T follicular helper cell (primary cell): ENCODE measurements at places on chromosomes 4 and X.

DNA sequence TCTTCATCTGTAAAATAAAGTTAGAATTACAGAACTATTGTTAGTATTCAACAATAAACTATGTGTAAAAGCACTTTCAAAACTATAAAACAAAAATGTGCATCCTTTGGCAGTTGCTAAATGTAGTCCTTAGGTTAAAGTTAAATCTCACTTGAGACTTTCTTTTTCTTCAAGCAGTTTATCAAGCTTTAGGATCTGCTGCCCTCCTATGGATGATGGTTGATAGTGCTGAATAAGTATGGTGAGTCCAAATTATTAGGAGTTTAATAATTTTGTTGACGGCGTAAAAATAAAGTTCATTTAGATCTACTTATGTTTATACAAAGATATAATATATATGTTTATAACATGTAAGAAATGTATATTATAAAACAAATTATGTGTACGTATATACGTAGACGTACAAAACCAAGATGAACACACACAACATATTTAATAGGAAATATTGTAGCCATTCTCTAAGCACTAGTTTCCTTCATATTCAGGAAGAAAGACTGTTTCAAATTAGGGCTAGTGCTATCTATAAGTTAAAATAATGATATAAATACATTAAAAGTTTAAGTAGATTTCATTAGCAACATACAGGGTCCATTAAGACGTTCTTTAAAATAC, 22.3 kb downstream of the UGT2A2 start:
- no peak for DNase-seq

- DNase-seq = no peak
Measured at GRCh38 chr4:87055311-87055710, 120.5 kb downstream of the AFF1 start.

DNA sequence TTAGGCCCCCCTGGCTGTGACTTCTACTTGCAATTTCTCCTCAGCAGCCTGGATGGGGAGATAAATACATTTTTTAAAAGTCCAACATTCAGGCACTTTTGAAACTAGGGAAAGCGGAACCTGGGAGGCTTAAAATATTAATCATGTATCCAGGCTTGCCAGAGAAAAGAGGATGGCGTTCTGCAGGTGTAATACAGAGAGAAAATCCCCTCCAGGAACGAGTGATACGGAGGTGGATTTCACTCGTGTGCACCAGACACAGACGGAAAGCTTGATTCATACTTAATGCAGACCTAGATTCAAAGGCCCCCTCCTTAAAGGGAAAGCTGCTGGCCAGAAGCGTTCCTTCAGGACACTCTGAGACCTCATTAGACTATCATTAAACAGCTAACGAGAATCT, 354.0 kb upstream of the BOD1L1 start:
- no peak for DNase-seq

- no peak for DNase-seq
Measured at GRCh38 chrX:8815460-8816065, 14.4 kb upstream of the FAM9A start.

DNA sequence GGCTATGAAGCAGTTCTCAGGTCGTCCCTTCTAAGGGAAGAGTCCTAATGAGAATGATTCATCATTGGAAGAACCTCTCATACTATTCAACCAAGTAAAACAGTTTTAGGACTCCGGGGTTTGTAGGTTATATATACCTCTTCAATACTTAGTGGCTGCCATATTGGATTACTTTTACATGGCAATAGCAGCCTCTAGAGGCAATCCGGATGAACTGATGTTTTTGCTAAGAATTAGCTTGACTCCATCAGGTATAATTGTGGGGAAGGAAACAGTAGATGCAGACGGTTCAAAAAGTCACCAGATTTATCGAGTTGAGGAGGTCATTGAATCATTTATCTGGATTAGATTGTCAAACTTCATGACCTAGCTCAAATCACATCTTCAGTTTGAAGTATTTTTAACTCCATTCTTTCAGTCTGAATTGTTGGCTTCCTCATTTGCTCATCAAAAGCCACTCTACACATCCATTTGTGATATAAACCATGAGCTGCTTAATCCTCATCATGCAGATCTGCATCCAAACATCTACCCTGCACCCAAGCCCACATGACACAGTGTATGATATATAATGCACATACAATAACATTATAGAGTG, 28.4 kb downstream of the GUCY1B1 start:
- no peak for DNase-seq

DNA sequence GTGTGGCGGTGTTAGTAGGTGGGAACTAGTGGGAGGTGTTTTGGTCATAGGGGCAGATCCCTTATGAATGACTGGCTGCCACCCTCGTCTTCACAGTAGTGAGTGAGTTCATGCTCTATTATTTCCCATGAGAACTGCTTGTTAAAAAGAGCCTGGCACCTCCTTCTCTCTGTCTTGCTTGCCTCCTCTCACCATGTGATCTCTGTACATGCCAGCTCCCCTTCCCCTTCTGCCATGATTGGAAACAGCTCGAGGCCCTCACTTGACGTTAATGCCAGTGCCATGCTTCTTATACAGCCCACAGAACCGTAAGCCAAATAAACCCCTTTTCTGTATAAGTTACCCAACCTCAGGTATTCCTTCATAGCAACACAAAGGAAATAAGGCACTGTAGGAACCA, 21.7 kb downstream of the PNMA6F start:
- DNase-seq = no peak

DNA sequence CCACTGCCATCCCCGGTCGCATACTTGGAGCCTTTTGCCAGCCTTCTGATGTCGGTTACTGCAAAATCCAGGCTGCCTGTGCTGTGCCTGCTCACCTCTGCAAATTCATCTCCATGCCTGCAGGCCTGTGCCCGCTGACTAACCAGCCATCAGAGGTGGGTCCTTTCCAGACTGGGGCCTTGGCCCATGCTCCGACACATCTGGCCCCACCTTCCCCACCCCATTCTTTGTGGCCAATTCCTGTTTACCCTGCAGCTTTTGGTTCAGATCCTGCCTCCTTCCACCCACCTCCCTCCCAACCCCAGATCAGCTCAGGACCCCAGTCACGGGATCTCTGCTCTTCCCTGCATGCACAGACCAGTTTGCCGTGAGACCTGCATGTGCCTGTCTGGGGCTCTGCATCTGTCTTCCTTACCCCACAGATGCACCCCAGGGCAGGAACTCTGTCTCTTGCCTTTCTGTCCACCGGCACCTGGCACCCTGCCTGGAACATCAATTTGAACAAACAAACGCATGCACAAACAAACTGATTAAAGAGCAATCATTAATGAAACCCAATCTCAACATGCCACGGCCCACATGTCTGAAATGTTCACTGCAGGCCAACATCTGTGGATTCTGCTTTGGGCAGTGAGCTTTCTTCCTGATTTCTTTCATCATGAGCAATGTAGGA, 112.8 kb upstream of the PSAPL1 start:
- no peak for DNase-seq

DNA sequence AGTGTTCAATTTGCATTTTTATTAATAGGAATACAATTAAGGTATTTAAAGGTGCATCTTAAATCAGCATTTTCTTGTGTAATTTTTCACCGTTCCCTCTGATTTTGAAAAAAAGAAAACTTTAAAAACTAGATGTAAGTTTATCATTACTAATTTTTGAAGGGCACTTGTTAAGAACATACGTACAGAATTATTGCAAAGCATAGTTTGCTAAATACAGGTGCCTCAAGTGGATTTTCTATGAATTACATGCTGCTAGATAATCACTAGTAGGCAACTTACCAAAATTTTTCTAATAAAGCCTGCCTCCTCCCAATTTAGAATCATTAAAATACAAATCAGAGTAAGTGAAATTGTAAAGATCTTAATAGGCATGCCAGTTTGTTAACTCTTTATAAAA, 8.5 kb downstream of the CNKSR2 start:
- no peak for DNase-seq

GRCh38 chrX:37047776-37048175, 39.6 kb downstream of the FAM47C start:
- DNase-seq = no peak

DNA sequence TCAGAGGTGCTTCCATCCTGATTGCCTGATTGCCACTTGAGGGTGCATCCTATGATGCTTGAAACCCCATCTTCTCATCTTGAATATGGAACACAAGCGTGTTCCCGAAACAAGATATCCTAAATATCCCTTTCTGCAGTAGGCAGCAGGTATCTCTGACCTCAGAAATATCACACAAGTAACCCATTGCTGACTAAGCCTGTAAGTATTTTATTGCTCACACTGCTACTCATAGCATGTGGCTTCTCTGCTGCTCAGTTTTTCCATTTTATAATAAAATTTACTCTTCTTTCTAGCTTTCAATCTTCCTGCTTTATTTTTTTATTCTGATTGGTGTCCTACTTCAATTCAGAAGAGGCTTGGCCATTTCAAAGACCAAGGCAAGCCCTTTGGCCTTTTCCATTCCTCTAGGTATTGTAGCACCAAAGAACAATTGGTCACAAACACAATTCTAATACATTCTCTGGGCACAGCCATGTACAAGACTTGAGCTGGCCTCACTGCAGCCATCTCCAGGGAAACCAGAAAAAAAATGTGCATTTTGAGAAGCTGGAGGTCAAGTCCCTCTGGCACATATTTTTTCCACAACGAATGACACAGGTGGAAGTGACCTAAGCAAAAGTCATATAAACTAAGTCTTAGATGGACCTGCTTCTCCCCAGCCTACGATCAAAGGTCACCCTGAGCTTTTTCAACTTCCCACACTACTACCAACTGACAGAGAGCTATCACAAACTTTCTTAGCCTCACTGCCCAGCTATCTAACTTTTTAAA, 107.0 kb downstream of the OR13H1 start:
- no peak for DNase-seq

DNA sequence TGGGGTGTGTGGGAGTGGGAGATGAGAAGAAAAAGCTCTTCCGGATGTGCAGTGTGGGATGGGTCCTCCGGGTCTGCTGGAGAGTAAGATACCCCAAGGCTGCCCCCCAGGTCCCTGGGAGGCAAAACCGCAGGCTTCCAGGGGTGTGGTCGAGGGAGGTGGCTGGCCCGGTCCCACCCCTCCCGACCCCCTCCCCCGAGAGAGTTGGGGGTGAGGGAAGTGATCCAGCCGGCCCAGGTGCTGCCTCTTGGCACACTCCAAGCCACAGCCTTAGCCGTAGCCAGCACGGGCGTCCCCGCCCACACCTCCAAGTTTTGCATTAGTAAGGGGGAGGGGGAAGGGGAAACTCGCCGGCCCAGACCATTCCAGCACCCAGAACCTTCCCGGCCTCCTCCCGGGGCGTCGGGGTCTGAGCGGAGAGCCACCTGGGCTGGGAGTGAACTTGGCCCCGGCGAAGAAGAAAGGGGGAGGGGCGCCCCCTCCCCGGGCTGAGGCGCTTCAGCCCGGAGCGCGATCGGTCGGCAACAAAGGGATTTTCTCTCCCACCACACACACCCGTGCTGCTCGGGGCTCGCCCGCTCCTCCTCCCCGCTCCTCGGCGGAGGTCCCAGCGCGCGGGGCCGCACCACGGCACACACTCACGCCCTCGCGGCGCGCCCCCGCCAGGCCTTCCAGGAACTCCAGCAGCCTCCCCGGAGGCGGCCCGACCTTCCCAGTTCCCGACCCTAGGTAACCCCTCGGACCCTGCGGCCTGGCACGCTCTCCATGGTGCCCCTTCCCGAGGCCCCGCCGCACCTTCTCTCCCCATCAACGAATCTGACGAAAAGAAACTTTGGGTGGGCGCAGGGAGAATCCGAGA, 14.4 kb downstream of the BCOR start:
- no peak for DNase-seq

DNA sequence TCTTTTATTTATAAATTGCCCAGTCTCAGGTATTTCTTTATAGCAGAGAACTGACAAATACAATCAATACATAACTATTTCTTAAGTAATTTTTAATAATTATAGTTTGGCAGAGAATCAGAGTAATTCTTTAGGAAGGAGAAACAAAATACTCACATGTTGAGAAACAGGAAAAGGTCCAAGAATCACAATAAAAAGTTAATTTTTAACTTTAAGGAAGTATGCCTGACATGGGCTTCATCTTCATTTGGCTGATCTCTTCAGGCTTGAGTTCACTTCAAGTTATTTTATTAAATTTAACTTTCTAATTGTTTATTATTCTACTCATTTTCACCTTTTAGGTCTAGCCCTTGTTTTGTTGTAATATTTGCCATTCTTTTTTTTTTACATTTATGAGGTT, 36.1 kb upstream of the RNF150 start:
- DNase-seq = no peak

GRCh38 chrX:100358766-100359165, 51.3 kb downstream of the PCDH19 start:
- DNase-seq = no peak

DNA sequence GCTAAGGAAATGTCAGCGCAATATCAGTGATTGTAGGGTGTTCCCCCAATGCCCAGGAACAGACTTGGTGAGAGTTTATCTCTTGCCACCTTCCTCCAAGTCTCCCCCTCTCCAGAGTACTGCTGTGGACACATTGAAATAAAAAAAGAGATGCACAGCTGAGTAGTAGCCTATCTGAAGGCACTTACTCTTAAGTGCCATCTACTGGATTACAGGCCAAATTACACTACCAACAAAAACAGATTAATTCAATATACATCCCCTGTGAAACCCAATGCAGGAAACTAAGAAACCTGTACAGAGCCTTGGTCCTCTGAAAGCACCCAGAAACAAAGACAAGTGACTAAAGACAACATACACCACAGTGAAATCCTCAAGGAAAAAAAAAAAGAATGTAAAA, 460.3 kb downstream of the ZIC3 start:
- DNase-seq = no peak

- no peak for DNase-seq
Measured at GRCh38 chrX:137915466-137915865, 349.5 kb downstream of the ZIC3 start.

DNA sequence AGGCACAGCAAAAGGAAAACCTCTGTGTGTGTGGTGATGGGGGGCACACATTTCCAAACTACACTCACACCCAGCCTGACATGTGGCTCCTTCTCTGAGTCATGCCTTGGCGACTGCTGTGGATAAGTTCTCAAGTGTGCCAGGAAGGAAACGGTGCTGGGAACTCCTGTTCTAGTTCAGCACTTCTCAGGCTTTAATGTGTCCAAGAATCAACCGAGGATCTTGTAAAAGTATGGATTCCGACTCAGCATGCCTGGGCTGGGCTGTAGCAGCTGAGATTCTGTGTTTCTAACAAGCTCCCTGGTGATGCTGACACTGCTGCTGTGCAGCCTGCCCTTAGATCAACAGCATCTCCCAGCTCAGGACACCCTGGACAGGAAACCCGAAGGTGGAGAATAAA, 20.2 kb downstream of the CLNK start:
- DNase-seq = no peak

DNA sequence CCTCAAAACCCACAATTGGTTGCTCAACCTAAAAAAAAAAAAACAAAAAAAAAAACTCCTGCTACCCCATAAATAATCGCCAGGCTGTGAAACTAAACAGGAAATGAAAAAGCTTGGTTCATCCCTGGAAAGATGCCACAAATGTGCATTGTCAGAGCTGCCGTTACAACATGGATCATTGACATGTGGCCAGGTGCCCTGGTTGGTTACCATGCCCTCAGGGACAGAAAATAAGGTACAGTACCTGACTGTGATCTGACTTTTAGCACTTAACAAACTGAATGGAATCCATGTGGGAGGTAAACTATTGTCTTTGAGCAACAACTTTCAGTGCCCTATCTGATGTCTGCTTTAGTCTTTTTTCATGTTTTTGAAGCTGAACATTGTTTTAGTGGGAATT, 118.0 kb upstream of the RPL34 start:
- DNase-seq = no peak
